Stimulated activated CD4-positive, alpha-beta T cell treated with anti-CD3 and anti-CD28 coated beads, TNF-alpha, amount 100 ng/mL, for 48 hours (primary cell): ENCODE measurements at places on chromosomes 1 and 21.
A peak's percentile ranks its signal among the peaks of the same experiment; 100 is the strongest.

DNA sequence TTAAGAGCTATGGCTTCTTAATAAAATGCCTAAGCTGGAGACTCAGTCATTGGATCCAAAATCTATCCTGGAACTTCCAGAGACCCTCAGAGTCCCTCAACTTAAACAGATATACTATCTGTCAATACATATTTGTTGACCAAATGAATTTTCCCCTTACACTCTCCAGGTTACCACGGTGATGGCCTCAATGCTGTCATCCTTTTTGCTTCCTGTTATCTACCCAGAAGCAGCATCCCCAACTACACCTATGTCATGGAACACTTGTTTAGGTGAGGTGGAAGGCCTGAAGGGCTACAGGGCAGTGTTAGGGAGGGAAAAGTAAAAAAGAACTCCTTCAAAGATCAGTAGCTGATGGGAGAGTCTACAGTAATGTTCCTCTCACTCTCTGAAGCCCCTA lies 4.4 kb upstream of the C1orf56 start:
- DNase-seq: no peak

GRCh38 chr21:42570841-42571387 lies 57.3 kb downstream of the SLC37A1 start:
- DNase-seq: no peak

- DNase-seq: no peak
Measured at GRCh38 chr1:55611123-55611522, 396.0 kb upstream of the USP24 start.

DNA sequence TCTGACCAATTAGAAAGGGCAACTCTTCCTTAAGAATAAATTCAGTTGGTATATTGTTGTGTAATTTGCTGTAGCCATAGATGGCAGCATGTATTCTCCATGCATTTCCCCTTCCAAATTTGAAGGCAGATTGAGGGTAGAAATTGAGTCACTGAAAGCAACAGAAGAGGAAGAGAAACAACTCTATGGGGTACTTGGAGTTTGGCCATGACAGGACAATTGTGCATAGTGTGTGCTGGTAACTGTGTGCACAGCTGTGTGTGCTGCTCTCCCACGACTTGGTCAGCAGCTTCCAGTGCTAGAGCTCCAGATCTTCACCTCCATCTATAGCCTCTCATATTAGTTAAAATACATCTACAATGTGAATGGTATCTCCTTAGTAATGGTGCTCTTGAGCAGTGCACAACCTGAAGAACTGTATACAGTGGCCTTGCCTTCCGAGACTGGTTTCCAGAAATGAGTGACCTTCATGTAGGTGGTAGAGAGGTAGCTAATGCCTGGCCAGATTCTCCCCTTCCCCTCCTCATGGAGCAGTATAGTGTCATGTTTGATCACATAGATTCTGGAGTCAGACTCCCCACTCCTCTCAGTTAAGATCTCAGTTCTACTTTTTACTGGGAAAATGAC lies 882 bp upstream of the FCAMR start:
- DNase-seq: no peak

DNA sequence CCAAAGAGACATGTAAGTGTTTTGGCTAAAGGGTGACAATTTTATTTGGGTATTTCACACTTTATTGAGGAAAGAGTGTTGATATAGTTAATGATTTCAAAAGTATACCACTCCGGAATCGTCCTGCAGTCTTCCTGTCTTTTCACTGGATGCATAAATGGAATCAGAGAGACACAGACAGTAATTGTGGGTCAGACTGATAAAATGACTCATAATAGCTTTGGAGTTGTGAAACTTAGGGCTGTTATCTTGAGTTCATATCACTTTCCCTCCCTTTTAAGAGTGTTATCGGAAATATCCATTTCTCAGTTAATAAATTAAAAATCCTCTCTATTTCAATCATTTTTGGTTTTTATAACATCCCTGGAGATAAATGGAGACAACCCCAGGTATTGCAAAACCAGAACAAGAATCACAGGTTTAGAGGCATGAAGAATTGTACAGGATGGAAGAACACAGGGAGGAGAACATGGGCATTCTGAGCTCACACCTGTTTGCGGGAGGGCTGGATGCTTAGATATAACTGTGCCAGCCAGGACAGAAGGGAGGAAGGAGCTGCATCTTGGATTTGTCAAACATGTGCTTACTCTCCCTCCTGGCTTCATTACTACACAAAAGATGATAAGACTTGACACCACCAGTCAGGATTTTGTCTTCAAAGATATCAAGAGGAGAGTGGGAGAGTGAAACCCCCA lies 185.4 kb downstream of the LMO4 start:
- DNase-seq: no peak

GRCh38 chr1:16888860-16889816 lies 6.6 kb upstream of the RNU1-2 start:
- DNase-seq: peak; percentile 60

DNA sequence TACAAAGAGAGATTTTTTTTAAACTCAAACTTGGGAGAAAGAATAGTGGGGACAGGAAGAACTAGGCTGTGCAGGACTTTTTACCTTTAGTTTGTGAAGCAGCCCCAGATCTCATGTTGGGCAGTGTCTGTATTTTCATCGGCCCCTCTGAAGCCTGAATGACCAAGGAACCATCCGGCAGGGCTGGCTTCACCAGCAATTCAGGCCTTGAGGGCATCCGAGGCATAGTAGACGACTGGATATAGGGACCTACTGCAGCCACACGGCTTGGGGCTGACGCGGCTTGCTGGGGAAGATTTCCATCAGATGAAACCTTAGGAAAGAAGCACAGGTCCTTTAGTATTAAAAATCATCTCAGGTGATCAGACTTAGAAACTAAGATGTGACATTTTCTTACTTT lies 43.7 kb downstream of the TP53BP2 start:
- DNase-seq: no peak

- DNase-seq: no peak
Measured at GRCh38 chr1:221182791-221183533, 303.7 kb downstream of the HLX start.

- DNase-seq: peak; percentile 96
Measured at GRCh38 chr1:26472320-26472900, at the start of gene HMGN2. Gene HMGN2, plus strand, starts transcription at chr1:26472440. Its CDS starts 173 bp downstream, at chr1:26472613.

DNA sequence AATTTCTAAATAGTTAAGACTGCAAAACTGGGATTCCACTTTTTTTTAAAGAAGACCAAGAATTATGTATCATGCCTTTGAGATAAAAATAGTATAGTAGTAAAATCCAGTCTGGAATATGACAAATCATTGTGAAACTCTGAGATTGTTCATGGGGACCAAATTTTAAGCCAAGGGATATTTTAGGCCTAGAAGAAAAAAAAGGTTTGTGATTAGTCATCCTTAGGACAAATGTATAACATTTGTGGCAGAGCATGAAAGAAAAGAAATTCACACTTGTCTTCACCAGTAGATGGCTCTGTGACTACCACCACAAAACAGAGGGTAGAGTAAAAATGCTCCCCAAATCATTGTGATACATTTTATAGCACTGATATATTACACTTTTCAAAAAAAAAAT lies 226.1 kb downstream of the KCTD3 start:
- no peak for DNase-seq

- DNase-seq: no peak
Measured at GRCh38 chr1:19395678-19396192, 83.6 kb downstream of the SLC66A1 start.

DNA sequence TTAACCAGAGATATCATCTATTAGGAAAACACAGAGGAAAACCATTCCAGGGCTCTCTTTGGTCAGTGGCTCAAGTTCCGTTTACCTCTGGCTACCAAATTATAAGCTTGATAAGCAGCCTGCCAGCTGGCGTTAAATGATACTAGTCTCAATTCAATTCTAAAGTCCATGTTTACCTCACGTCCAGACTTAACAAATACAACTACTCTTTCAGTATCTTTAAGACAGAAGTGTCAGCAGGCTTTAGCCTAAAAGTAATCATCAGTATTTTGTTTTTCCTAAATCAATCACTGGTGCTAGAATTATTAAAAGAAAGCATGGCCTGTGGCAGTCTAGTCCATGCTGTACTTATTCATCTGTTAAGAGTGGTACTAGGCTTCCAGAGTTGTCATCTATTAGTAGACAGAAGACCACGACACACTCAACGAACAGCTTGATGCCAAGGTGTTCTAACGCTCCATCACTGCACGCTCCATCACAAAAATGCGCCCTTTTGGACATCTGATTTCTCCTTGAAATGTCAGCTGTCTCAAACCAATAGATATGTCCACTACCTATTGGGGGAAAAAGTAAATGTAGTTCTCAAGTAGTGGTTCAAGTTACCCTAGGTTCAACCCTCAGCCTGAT lies 1.5 kb downstream of the IVNS1ABP start:
- DNase-seq: no peak

DNA sequence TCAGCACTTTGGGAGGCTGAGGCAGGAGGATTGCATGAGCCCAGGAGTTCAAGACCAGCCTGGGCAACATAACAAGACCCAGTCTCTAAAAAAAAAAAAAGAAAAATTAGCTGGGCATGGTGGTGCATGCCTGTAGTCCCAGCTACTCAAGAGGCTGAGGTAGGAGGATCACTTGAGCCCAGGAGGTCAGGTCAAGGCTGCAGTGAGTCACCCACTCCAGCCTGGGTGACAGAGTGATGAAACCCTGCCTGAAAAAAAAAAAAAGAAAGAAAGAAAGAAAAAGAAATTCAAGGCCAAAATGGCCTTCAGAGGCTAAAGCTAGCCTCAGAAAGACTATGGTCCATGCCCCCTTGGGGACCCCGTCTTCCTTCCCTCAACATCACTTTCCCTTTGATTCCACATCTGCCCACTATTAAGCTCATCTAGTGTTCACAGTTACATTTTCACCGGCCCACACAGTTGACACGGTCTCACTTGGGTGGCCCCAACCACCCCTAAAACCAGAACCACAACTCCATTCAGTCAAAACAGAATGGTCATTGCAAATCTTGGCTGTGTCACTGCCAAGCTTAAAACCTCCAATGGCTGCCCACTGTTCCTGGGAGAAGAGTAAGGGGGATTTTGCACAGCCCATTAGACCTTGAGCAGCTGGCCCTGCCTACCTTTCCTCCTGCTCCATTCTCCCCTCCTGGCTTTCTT lies 2.1 kb upstream of the CAPN8 start:
- no peak for DNase-seq

GRCh38 chr1:3024019-3024418 lies 2.8 kb downstream of the ACTRT2 start:
- DNase-seq: no peak

DNA sequence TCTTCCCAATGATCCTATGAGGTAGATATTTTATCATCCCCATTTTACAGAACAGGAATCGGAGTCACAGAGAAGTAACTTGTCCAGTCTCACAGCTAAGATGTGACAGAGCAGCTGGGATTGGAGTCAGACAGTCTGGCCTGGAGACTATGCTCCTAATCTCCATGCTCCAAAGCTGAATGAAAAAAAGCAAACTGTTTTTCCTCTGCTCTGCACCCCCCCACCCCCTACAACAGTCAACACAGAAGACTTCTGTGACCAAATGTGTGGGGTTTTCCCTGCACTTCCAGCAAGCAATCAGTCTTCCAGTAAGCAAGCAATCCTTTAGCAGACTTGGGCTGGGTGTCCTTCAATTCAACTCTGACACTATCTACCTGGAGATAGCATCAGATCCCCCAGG lies 33.2 kb downstream of the KIRREL1 start:
- DNase-seq: no peak

- no peak for DNase-seq
Measured at GRCh38 chr1:82152356-82153271, 351.9 kb downstream of the ADGRL2 start.

- DNase-seq: no peak
Measured at GRCh38 chr1:33384040-33384812, 46.7 kb downstream of the PHC2 start.

DNA sequence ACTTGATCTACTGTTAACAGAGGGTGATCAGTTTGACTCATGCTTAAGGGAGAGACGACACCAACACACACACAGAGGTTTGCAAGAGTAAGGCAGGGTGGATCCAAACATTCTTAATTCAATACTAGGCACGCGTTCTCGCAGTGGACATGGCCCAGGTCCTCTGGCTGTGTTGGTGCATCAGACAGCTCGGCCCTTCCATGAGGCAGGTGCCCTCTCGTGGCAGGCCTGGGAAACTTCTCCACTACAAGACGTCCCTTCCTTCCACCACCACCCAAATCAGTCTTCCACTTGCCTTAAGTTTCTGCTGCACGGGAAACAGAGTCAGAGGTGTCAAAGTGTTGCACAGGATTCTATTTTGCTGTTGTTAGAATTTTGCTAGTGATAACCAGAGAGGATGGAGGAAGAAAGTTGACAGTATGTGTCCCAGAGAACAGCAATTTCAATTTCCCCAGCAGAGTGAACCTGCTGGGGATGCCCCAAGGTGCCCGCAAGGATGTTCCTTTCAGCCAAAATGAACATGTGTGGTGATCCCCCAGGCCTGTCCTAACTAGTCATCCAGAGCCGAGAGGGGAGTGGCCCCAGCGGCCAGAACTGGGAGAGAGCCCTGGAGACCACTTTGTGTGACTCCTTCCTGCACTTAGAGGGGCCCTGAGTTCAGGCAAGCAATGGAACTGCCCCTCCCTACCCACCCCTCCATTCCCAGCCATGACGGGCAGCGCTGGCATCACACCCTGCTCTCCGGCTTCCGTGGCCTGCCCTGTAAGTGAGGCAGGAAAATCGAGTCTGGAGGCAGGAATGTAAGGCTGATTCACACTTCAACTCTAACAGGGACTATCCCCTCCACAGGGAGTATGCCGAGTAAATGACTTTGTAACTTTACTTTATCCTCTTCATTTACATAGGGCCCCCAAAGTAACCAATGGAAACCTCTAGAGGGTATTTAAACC lies 34.8 kb downstream of the MX1 start:
- peak; percentile 31 for DNase-seq

- DNase-seq: no peak
Measured at GRCh38 chr1:89198491-89199072, at the start of gene GBP4. Gene GBP4, minus strand, starts transcription at chr1:89198942. Its CDS starts 108 bp downstream, at chr1:89198834.

DNA sequence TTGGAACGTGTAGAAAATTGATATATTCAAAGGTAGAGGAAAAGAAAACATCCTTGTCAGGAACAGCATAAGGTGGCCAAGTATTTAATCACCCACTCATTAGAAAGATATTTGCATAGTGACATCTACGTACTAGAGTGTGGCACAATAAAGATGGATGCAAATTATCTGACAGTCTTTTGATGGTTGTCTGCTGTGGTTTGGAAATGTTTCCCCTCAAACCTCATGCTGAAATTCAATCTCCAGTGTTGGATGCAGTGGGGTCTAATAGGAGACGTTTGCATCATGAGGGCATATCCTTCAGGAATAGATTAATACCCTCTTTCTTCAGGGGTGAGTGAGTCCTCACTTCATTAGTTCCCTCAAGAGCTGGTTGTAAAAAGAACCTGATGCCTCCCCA lies 34.1 kb upstream of the RUNX1 start:
- no peak for DNase-seq

DNA sequence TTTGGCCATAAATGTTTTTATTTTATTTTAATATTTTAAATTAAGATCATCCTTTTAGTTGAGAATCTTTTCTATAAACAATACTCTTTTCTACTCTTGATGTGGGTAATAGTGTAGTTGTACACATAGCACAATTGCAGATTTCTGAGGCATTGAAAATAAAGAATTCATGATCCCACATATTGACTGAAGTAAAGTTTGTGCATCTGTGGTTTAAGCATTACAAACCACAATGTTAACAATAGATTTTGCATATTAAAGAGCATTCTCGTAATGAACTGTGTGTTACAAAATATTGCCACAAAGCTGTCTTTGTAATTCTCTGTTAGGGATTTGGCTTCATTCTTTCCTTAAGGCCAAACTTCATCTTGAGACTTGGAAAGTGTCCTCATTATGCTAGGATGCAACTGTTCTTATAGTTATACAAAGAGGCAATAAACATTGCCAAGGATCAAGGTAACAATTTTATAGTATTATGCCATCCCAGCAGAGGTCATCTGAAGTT lies 256.8 kb downstream of the OLFM3 start:
- DNase-seq: no peak
